ENCODE measurements at places on chromosomes 4 and X.

GRCh38 chr4:118783887-118784286 lies 52.0 kb downstream of the SEC24D start:
- no peak for DNase-seq

GRCh38 chrX:43741843-43742573 lies 85.9 kb downstream of the MAOA start:
- DNase-seq = no peak

DNA sequence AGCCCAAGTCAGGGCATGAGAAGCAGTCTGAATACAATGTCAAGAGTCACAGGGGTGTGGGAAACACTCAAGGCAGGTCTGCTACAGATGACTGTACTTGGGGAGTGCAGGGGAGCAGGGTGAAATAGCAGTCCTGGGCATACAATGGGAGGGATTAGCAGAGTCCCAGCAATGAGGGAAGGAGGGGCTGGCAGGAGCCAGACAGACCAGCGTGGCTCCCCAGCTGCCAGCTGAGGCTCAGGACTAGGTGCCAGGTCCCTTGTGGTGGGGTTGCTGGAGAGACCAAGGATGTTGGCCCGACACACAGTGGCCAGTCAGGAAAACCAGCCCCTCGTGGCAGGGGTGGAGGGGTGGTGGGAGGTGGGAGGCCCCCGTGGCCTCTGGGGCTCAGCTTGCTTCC lies 86.6 kb downstream of the RTL5 start:
- no peak for DNase-seq

DNA sequence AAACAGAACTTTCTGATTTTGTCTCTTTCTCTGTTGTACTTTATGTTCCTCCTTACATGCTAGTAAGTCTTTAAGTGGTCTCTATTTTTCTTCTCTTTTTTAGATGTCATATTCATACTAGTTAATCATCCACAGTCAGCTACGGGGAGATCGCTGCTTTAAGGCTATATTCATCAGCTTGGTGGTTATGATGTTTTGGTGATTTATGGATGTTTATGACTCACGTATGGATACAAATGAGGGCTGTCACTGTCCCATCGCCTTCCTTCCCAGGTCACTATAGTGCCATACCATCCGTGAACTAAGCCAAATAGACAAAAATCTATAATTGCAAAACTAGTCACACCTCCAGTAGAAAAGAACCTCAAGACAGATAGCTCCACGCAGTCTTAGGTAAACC lies 296.8 kb upstream of the AADAT start:
- DNase-seq = no peak

- DNase-seq = no peak
Measured at GRCh38 chrX:5458300-5458842, 770.3 kb downstream of the NLGN4X start.

DNA sequence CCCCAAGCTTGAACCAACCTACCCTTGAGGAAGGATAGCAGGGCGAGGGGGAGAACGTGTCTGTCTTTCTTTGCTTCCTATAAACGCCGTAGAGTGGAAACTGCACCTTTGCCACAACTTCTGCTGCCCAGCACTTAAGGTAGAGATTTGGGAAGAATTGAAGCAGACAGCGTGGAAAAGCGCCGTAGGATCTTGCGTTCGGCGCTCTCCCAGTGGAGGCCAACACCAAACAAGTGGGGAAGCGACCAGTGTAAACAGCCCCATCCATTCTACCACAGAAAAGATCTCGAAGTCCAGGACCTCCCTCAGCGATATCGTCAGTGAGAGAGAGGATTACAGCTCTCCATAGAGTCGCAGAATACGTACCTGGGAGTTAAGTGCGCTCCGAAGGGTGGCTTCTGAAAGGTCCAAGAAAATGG lies 3.9 kb upstream of the NKX6-1 start:
- DNase-seq = no peak

GRCh38 chrX:100379388-100379986 lies 30.6 kb downstream of the PCDH19 start:
- no peak for DNase-seq

DNA sequence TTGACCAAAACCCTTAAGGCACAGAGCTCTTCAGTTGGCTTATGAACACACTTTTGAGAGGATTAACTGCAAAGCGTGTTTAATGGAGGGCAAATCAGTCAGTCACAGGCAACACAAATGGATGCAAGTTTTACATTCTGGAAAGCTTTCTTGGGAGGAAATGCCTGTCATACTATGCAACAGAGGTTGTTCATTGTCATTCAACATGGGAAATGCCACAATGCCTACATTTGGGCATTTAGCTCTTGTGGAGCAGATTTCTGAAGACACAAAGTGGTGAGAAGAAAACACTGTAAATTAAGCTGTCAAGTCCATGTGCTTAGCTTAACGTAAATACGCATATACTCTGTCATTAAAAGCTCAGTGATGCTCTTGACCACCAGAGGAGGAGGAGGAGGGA lies 41.1 kb downstream of the CBLL2 start:
- no peak for DNase-seq

- DNase-seq = no peak
Measured at GRCh38 chr4:186643501-186644310, 80.0 kb downstream of the FAT1 start.

DNA sequence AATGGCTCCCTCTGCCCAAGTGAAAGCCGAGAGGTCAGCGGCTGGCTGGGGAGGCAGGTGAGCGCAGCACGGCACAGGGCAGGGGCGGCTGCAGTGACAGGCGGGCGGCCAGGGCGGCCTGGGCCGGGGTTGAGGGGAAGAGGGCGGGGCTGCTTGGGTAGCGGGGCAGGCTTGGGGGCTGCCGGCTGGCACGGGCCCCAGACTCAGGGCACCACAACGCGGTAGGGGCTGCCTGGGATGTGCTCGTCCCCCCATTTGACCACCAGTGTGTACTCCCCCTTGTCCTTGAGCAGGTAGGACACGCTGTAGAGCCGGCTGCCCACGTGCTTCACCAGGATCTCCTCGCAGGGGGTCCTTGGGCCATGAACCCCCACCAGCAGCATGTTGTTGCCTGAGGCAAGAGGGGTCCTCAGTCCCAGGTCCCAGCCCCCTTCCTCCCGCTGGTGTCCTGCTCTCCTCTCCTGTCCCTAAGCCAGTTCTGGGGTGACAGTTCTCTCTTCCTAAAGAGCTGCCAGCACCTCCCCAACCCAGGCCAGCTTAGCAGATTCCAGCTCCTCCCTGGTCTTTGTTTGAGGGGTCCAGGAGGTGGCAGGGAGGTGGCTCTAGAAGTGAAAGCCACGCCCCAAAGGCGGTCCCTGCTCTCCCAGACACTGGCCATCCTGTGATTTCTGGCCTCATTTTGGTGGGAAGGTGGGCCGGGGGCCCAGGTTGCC lies 25.6 kb downstream of the FLNA start:
- no peak for DNase-seq

- DNase-seq = no peak
Measured at GRCh38 chrX:140167551-140167950, 202.2 kb upstream of the CXorf66 start.

- DNase-seq = no peak
Measured at GRCh38 chr4:173185847-173186510, 17.4 kb downstream of the GALNT7 start.

GRCh38 chrX:33053001-33053400 lies 158.3 kb downstream of the DMD start:
- no peak for DNase-seq

DNA sequence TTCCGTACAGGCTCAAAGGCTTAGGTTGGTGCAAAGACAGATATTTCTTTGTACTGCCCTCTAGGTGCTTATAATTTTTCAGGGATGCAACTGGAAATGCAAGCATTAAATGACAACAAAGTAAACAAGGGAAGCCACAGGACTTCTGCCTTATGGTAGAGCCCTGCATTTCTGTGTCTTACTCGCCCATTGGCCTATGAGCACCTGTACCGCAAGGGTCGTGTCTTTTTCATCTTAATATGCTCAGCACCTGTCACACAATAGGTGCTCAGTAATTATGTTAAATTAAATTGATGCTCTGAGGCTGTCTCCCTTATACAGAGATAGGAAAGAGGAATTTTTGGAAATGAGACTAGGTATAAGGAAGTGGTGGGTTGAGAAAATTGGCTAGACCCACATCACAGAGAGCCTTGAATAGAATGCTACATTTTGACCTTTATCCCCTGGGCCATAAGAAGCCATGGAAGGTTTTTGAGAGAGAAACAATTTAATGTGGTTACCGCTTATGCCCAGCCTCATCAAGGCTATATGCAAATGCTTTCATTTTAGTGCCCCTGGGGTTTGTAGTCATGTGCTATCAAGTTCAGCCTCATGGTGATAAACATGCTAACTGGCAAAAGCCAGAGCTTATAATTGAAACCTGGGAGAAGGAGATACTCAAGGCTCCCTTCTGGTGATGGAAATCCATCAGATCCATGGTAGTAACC lies 16.3 kb downstream of the VSIG4 start:
- DNase-seq = no peak

DNA sequence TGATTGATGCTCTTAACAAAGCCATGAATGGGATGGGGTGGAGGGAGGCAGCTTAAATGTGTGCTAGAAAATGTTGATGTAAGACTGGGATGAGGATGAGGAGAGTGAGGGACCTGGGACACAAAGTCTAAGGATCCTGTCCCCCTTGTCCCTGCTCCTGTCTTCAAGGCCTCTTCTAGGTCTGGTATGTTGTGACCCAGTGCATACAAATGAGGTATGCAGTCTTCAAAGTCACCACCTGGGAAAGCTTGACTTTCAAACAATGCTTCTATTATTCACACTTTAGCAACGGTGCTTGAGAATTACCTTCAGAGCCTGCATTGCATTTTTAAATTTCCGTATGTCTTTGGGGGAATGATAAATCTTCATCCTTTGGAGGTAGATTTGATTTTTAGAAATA lies 88.4 kb upstream of the SLC34A2 start:
- no peak for DNase-seq

- DNase-seq = no peak
Measured at GRCh38 chrX:150044556-150044955, 106.3 kb upstream of the EOLA2 start.

GRCh38 chrX:134570899-134571298 lies 87.4 kb downstream of the PLAC1 start:
- no peak for DNase-seq

DNA sequence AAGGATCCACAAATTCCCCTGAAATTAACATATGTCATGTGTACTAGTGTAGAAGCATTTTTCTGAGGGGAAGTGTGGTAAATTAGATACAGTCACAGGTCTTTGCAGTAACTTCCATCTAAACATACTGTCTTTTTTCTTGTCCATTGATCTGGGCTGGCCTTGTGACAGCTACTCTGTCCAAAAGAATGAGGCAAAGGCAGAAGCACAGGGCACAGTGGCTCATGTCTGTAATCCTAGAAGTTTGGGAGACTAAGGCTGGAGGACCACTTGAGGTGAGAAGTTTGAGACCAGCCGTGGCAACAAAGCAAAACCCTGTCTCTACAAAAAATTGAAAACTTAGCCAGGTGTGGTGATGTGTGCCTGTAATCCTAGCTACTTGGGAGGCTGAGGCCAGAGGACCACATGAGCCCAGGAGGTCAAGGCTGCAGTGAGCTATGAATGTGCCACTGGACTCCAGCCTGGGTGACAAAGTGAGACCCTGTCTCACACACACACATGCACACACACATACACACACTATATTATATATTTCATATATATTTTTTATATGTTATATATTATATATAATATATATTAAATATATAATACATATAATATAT lies 47.6 kb downstream of the HAND2 start:
- no peak for DNase-seq

DNA sequence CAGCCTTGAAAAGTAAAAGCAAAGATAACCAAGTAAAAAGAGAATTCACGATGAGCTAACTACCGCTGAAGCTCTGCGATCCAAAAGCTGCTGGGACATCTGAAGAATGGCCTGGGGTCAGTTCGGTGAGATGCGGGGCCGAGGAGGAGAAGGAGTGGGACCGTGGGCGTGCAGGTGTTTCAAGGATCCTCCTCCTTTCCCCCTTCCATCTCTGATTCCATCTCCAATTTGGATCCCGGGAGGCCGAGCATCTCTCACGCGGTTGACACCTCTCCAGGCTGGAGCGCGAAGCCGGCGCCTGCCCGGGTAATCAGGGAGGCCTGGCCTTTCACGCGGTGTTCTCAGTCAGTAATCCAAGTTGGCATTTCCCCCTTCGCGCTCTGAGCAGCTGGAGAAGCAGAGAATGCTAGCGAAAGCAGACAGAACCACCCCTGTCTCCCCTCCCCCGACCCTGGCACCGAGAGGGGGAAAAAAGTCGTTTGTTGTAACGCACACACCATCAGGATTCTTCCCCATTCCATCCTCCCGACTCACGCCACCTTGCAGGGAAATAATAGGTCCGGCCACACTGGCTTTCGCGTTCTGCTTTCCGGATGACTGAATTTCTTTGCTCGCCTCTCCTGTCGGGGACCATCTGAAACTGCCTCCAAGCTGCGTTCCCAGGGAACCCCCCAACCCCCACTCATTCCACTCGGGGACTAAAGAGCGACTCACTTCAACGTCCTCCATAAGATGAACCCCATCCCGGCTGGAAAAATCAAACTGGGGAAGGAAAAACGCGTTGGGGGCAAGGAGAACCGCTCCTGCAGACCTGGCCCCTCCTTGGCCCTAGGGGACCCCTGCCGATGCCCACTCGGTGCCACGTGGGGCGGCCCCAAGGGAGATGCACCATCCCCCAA lies 6.5 kb downstream of the NEUROG2 start:
- no peak for DNase-seq

- DNase-seq = no peak
Measured at GRCh38 chr4:129278868-129279267, 182.9 kb downstream of the C4orf33 start.

DNA sequence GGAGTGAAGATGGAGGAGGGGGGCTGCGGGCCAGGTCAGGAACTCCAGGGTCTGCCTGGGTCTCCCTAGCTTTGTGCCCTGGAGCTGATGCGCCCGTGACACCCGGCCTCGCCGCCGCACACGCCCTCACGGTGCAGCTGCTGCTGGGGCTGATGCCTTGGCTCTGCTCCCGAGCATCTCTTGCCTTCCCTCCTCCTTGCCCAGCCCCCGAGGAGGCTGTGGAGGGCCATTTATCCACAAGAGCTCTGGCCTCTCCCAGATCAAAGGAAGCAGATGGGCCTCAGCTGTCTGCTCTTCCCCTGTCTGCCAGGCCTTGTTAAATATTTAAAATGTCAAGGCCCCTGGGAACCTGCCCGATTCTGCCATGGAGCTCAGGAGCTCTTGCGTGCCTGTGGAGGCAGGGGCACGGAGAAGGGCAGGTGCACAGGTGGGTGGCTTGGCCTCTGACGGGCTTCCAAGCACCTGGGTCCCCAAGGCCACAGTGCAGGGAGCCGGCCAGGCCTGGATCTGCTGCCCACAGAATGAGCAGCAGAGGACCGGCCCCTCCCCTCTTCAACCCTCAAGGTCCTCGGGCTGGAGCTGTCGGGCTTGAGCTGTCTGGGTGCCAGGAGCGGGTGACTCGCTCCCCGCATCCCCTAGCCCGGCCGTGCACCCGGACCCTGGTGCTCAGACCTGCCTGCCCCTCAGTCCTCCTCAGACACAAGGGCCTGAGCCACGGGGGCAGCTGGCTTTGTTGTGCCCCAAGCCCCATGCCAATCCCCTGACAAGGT lies 20.3 kb downstream of the ATP2B3 start:
- no peak for DNase-seq

DNA sequence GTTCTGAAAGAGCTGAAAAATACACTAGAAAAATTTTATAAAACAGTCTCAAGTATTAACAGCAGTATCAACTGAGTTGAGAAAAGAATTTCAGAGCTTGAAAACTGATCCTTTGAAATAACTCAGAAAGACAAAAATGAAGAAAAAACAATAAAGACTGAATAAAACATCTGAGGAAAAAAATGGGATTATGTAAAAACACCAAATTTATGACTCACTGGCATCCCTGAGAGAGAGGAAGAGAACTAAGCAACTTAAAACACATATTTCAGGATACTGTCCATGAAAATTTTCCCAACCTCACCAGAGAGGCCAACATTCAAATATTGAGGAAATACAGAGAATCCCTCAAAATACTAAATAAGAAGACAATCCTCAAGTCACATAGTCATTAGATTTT lies 22.9 kb downstream of the PABPC4L start:
- no peak for DNase-seq

GRCh38 chr4:78512357-78512920 lies 39.1 kb upstream of the ANXA3 start:
- DNase-seq = no peak
